ENCODE measurements at places on chromosomes 5 and 9.

- DNase-seq = no peak
Observed at GRCh38 chr9:26947736-26948135, 694 bp upstream of the PLAA start.

DNA sequence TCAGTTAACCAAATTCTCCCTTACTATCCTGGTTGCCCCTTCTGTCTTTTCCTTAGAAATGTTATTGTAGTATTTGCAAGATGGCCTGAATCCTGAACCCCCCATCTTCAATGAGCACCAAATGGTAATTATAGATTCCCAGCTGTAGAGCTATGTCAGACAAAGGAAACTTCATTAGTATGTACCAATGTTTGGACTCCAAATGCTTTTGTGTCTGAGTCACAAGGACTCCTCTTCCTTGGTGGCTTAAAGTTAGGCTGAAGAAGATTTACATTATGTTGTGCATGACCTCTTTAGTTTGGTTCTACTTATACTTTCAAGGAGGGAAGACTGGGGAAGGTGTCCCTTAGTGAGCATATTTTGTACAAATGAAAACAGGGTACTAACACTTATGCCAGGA is 105.9 kb upstream of the CDKN2B start:
- no peak for DNase-seq

GRCh38 chr5:79512471-79513307 is 1.2 kb downstream of the HOMER1 start:
- peak; percentile 23 for DNase-seq

GRCh38 chr9:136225366-136225747 is 20.3 kb downstream of the QSOX2 start:
- no peak for DNase-seq

DNA sequence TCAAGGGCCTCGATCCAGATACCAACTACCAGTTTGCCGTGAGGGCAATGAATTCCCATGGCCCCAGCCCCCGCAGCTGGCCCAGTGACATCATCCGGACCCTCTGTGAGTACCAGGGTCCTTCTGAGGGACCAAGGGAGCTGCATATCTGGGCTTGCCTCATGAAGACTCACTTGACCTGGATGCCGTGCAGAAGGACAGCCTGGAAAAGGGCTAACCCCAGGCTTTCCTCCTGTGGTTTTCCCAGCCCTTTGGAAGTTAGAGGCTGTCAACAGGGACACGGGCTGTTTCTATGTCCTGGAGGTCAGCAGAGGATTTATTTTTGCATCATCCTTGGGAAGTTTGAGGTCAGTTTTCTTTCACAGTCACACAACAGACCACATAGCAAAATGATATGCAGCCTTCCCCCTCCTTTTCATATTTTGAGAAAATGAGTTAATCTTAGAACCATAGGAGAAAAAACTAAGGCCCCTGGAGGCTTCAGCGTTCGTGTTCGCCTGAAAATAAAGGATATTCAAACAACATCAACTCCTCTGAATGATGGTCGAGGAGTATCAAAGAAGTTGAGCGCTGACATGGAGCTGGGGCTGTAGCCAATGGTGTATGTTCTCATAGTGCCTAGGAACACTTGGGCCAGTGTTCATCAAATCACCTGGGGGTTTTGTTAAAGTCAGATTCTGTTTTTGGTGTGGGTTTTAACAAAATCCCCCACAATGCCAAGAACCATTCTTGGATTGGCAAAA is 112.2 kb downstream of the EGFLAM start:
- DNase-seq = no peak

GRCh38 chr5:96176022-96176421 is 214.4 kb upstream of the ELL2 start:
- no peak for DNase-seq

GRCh38 chr9:131554843-131555351 is 9.6 kb downstream of the PRRT1B start:
- DNase-seq = no peak

DNA sequence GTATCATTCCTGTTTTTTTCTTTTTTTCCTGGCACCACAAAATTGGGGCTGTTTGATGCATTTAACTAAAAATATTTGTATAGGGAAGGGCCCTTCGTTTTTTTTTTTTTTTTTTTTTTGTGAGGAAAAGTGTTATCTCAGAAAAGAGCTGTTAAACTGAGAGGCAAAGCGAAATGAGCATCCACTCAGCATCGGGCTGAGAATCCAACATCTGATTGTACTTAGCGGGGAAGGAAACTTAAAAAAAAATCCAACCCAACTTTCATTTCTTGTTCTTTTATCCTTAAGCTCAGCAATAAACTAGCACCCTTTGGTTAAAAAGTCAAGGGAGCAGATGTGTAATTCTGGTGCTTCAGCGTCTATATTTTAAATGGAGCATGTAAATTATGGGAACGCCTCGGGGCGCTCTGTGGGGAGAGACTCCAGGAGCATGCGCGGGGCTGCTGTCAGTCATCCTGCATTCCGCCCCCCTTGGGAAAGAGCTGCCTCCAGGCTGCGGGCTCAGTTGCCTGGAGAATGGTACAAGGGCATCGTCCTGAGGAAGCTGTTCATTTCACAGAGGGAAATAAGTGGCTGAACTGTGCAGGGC is 33.3 kb downstream of the DMRT2 start:
- DNase-seq = peak; percentile 47

GRCh38 chr5:43627028-43627427 is 24.0 kb downstream of the NNT start:
- peak; percentile 69 for DNase-seq

GRCh38 chr5:22070186-22070728 is 782.9 kb downstream of the CDH12 start:
- DNase-seq = no peak

DNA sequence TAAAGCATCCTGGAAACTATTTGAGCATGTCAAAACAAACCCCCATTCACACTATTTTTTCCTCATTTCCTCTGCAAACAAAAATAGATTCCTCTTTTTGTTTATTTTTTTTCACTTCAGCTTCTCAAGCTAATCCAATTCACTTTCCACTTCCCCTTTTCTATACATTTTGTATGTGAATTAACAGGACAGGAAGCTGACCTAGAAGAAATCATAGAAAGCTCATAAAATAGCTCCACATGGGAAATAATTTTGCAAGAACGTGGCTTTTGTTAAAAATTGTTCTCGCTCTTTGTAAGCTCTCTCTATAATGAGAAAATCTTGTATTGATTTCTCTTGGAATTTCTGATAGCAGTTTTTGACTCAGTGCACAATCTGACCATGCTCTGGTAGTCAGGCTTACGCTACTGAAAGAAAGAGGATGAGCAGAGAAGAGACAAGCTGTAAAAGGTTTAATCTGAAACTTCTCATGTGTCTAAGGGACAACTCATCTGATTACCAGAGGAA is 215.8 kb downstream of the ADAMTS12 start:
- DNase-seq = no peak

GRCh38 chr9:112487799-112488340 is 1.2 kb downstream of the KIAA1958 start:
- DNase-seq = peak; percentile 17

- DNase-seq = no peak
Observed at GRCh38 chr5:111769541-111769940, 12.5 kb upstream of the NREP start.

- DNase-seq = no peak
Observed at GRCh38 chr5:10534561-10535530, 29.0 kb upstream of the ANKRD33B start.

- no peak for DNase-seq
Observed at GRCh38 chr5:9851458-9851857, 221.3 kb upstream of the TAS2R1 start.

GRCh38 chr9:134846187-134846586 is 34.4 kb upstream of the FCN2 start:
- no peak for DNase-seq

DNA sequence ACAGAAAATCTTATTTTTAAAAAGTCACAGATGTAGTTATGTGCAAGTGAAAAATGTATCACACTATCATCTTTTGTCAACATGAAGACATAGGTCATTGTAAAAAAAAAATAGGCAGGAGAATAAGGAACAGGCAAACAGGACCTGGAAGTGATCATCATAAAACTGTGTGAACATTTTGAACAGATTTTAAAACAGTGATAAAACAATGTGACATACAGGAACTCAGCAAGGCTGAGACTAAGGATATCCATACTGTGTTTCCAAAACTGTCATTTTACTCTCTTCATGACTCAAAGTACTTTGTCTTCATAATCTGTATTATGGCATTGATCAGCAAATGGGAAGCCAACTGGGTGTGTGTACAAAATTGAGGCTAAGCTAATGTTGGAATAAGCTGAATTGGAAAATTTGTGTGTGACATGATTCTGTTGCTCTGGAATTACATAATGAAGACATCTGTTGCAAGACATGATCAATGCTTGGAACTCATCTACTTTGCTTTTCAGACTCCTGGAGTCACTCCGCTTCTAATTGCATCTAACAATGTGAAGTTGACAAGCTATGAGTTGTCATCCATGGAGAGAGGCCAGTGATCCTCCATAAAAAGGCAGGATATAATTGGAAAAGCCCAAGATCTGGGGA is 978.7 kb upstream of the NUDT12 start:
- no peak for DNase-seq

Data from HEK293T (cell line).